ENCODE measurements at places on chromosomes 16 and 17.
A peak's percentile ranks its signal among the peaks of the same experiment; 100 is the strongest.

- DNase-seq = no peak
Observed at GRCh38 chr17:38961413-38961812, 5.8 kb downstream of the FBXO47 start.

DNA sequence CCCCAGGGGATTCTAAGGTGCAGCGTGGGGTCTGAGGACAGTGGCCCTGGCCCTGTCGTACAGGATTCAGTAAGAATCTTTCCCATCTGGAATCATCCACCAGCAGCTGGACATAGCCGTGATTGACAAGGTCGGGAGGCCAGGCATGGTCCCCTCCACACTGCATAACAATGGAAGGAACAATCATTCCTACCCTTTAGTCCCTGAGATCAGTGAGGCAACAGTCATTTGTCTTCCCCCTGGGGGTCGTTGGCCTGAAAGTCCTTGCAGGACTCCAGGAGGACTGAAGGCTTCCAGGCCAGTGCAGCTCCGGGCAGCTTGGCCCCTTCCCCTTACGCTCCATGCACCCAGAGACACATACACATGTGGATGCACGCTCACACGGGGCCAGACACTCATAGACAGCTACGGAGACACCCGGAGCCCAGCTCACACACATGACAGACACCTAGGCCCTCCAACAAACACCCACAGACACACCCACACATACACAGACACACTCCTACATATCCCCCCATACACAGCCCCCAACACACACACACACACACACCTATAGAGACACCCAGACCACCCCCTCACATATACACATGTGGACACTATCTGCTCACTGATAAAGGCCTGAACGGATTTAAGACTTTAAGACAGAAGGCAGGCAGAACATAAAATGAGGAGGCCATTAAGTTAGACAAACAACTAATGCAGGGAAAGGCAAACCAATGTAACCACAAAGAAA lies 42.9 kb downstream of the LITAF start:
- no peak for DNase-seq

- no peak for DNase-seq
Observed at GRCh38 chr17:59413014-59413766, 81.7 kb downstream of the YPEL2 start.

- no peak for DNase-seq
Observed at GRCh38 chr17:2071455-2072281, 16.8 kb downstream of the HIC1 start.

GRCh38 chr16:21070564-21070963 lies 80.1 kb downstream of the DNAH3 start:
- no peak for DNase-seq

- DNase-seq = no peak
Observed at GRCh38 chr17:17769869-17770631, 66.7 kb downstream of the SREBF1 start.

DNA sequence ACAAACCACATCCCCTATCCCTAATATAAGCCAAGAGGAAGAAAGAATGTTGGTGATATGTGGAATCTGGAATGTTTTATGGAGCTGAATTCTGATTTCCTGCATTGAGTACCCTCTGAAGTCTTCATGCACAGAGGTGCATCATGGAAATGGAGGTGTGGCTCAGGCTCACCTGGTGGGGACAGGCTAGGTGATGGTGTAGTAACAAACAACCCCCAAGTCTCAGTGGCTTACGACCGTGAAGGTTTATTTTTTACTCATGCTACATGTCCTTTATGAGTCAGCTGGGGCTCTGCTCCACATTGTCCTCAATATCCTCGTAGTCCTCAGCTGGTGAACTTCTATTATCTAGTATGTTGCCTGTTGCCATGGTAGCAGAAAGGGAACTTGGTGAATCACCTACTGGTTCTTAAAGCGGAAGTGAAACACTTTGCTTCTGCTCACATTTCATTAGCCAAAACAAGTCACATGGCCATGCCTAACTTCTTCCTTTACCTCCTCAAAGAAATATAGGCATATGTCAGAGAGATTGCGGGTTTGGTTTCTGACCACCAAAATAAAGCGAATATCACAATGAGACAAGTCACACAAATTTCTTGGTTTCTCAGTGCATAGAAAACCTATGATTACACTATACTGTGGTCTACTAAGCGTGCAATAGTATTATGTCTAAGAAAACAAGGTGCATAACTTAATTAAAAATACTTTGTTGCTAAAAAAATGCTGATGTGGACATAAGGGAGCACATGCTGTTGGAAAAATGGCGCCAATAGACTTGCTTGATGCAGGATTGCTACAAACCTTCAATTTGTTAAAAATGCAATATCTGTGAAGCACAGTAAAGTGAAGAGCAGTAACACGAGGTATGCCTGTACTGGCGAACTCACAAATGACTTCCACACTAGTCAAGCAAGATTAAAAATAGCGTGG lies at the start of gene PMFBP1:
Gene PMFBP1, minus strand, starts transcription at position 51 of the 930 bp plus-strand sequence. CDS start 947 bp downstream, outside the sequence.
- peak; percentile 97 for DNase-seq

GRCh38 chr17:50182783-50183420 lies 17.1 kb downstream of the SGCA start:
- no peak for DNase-seq

- DNase-seq = no peak
Observed at GRCh38 chr16:89779231-89779908, 37.1 kb downstream of the FANCA start.

- peak; percentile 44 for DNase-seq
Observed at GRCh38 chr17:81482673-81483072, 29.9 kb downstream of the ACTG1 start.

- DNase-seq = no peak
Observed at GRCh38 chr16:4749700-4750257, 15.4 kb downstream of the DNAAF8 start.

- no peak for DNase-seq
Observed at GRCh38 chr16:31327646-31328225, 27.2 kb upstream of the ITGAX start.

DNA sequence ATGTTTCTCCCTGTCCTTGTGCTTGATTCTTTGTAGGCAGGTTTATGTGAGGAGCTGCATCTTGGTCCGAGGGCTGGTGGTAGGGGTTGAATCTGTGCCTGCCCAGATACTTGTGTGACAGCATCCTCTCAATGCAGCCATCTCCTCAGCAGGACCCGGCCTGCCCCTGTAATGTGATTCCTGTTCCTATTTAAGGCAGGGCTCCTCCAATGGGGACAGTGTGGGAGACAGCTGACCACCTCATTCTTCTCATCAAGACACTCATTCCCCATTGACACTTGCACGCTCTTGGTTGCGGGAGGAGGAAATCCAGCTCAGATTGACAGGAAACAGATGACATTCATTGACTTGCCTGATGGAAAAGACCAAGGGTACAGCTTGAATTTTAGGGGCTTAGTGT lies 384.5 kb downstream of the CPPED1 start:
- DNase-seq = no peak

DNA sequence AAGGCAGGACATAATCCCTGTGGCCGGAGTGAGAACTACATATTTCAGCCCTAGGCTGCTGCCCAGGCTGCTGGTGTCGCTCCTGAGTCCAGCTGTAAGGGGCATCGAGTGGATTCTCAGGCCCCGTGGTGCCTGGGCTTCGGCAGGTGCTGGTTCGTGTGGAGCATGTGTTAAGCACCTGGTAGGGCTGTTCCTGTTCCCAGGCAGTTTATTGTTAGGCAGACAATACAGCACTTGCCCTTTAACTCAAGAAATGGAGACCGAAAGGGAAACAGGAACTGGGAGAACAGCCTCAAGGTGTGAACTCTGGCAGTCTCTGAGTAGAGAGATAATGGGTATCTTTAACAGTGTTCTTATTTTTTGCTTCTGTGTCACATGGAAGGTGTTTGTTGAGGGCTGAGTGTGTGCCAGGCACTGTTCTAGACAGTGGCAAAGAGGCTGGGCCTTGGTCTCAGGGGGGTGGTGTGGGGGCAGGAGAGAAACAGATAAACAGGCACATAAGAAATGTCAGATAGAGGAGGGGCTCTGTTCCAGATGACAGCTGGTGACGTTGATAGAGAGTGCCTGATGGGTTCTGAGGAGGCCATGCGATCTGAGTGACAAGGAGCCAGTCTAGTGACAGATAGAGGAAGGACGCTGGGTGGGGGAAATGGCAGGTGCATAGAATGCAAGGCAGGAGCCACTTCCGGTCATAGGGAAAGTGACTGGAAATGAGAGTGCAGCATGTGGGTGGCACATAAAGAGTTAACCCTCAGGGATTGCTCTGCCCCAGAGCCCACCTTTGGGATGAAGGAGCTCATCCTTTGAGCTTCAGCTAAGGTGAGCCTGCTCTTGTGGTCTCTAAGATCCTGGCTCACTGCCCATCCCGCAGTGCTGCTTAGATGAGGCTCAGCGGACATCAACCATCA lies 33.8 kb downstream of the EPN2 start:
- peak; percentile 4 for DNase-seq

- DNase-seq = no peak
Observed at GRCh38 chr17:72102366-72102765, 18.5 kb upstream of the SOX9 start.

DNA sequence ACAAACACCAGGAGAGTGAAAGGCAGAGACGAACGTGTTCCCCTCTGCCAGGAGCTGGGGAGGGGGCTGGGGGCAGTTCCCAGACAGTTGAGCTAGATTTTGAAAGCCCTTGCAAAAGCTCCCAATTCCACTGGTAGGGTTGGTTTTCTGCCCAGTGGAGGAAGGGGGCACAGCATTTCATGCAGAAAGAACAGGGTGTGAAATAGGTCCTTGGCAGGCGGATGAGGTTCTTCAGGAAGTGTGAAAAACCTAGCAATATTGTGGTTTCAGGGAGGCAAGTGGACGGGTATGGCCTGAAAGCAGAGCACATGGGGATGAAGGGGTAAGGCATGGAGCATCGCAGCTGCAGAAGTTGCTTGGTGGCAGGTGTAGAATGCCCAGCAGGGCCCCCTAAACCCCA lies 248.3 kb downstream of the KATNIP start:
- DNase-seq = no peak

GRCh38 chr16:66199189-66199588 lies 167.3 kb upstream of the CDH5 start:
- DNase-seq = no peak

GRCh38 chr17:39889200-39889599 lies 21.2 kb downstream of the ZPBP2 start:
- DNase-seq = no peak

DNA sequence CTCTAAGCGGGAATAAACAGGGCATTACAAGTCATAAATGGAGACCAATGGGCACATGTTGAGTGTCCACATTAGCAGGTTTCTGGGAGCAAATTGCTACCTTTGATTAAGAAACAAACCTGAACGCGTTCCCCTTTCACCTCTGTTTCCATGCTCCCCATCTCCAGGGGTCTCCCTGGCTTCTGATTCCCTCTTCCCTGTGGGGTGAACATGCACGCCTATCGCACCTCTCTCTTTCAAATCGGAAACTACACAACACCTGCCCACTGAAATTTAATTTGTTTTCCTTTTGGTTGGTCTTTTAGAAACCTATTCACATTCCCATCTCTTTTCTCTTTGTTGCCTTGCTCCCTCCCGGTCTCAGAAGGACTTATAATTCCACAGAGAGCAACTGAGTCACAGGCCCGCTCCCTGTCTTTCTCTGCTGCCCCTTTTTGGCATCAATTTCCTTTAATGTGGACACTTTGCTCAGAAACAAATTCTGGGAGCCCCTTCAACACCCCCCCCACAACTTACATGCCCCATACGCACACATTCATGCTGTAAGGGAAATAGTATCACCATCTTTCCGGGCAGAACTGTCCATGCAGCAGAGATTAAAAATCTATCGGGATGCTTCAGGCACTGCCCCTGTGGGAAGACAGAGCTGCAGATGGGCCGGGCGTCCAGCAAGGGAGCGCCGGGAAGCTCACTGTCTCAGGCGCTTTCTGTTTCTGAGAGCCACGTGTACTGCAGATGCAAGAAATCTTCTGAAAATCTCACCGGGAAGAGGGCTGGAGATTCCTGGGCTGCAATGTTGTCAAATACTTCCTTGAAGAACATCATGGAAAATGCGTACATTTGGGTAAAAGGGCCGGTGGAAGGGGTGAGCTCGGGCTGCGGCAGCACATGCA lies 7.2 kb upstream of the FOXF1 start:
- DNase-seq = no peak

DNA sequence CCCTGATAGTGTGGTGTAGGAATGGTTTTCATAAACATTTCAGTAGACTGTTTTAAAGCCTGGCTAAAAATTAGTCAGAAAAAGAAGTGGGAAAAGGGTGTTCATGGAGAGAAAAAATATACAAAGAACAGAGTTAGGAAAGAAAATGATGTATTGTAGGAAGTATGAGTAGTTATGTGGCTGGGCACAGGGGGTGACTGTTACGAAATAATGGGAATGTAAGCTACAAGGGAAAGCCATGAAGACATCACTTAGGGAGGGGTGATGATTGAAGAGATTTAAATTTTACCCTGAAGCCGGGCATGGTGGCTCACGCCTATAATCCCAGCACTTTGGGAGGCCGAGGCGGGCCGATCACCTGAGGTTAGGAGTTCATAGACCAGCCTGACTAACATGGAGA lies 55.3 kb downstream of the NUP88 start:
- no peak for DNase-seq

DNA sequence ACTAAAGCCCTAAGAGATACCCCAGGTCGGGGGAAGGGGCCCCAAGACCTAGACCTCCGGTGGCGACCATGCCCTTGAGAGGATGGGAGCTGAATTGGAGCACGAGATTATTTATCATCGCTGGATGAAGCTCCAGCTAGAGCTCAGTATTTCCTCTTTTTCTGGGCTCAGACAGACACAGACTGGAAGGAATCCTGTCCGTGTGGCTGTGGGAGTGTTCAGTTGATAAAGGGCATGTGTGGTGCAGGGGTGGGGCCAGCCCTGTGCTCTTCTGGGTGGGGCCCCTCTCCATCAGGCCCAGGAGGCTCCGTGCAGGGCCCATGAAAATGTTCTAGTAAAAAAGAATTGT lies 6.3 kb upstream of the CBX4 start:
- peak; percentile 53 for DNase-seq

GRCh38 chr16:46732561-46732960 lies 15.6 kb downstream of the MYLK3 start:
- DNase-seq = no peak

DNA sequence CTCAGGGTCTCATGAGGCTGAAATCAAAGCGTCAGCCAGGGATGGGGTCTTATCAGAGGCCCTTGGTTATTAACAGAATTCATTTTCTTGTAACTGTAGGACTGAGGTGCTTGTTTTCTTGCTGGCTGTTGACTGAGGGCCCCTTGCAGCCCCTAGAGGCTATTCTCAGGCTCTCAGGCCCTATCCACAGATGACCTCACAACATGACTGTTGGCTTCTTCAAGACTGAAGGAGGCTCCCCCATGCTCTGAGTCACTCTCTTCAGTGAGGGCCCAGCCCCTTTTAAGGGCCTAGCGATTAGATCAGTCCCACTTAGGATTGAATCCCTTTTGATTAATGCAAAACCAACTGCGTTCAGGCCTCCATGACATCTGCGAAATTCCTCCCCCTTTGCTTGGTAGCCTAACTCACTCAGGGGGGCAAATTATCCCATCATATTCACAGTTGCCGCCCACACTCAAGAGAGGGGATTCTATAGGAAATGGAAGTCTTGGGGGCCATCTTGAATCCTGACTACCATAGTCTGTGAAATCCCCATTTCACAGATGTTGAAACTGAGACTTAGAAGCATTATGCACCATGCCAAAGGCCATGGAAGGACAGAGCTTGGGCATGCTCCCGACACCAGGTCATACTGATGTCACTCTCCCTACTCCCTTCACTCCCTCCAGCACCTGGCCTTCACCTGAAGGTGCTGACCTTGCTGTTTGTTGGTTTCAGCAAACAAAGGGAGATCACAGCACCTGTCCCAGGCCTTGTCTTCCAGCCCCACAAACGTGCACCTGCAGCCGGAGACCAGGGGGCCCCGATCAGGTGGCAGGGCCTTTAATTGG lies 592.3 kb downstream of the MAF start:
- peak; percentile 90 for DNase-seq

GRCh38 chr16:56193951-56194726 lies 2.9 kb downstream of the GNAO1 start:
- DNase-seq = peak; percentile 85

GRCh38 chr16:66925322-66925840 lies at the start of gene RRAD:
TSS of gene RRAD (minus strand) at chr16:66925535. CDS start at chr16:66925179, 356 bp downstream.
- peak; percentile 27 for DNase-seq
